ENCODE measurements at places on chromosomes 7 and 10.

DNA sequence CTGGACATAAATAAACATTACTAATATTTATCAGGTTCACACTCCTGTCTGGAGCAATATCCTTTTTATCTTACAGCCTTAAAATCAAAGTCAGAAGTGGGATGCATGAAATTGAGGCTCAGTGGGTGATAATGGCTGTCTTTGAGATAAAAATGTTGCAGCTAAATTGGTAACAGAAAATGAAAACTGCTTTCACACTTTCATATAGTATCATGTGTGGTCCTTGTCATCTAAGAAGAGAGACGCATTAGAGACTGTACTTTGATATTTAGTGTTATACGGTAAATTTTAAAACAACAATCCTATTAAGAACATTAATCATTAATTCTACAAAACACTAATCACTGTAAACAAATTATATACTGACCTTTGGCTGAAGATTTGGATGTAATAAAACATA lies 235.2 kb upstream of the HGF start:
- no peak for DNase-seq

DNA sequence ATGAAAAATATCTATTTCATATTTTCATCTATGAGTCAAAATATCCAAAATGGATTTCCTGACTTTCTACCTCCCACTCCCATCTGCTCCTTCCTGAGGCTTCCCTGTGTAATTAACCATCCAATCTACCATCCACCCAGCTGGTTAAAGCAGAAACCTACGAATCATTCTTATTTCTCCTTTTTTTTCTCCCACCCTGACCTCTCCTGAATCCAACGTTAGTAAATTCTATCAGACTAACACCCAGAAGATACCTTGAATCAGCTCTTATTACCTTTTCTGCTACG lies 3.7 kb upstream of the LIPF start:
- no peak for DNase-seq

GRCh38 chr7:134512271-134512670 lies 15.1 kb upstream of the AKR1B10 start:
- DNase-seq, result no peak

GRCh38 chr7:98191668-98192431 lies 19.4 kb upstream of the BHLHA15 start:
- no peak for DNase-seq

DNA sequence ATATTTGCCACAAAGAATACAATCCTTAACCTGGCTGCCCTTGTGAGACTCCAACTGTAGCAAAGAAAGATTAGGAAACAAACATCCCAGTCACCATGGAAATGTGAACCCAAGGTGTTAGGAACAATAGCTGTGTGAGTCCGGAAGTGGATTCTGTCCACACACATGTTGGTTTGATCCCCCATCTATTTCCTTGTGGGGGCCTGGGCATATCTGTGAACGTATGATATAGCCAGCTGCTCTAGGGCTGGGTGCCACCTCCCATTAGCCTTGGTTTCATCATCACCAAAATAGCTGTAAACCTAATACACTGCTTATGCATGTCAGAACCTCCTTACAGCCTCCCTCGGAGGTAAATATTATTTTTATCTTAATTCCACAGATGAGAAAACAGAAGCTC lies 26.4 kb downstream of the GRK5 start:
- DNase-seq, result no peak

DNA sequence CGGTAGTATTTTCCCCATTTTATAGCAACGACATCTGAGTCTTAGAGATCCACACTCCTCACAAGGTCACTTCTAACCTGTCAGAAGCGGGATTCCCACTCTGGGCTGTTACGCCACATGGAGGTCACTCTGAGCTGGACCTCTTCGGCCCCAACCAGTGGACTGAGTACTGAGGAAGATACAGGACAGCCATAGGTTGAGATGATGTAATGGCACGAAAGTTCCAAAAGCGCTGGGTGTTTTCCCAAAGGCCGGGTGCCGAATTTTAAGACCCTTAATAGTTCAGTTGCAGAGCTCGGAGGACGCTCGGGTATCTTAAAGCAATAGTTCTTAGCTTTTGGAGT lies 699 bp downstream of the GHITM start:
- no peak for DNase-seq

- no peak for DNase-seq
These were observed 247 bp downstream of the PARD3 start for GRCh38 chr10:34814913-34815184.

GRCh38 chr10:5595994-5596471 lies 70.4 kb downstream of the ASB13 start:
- no peak for DNase-seq

DNA sequence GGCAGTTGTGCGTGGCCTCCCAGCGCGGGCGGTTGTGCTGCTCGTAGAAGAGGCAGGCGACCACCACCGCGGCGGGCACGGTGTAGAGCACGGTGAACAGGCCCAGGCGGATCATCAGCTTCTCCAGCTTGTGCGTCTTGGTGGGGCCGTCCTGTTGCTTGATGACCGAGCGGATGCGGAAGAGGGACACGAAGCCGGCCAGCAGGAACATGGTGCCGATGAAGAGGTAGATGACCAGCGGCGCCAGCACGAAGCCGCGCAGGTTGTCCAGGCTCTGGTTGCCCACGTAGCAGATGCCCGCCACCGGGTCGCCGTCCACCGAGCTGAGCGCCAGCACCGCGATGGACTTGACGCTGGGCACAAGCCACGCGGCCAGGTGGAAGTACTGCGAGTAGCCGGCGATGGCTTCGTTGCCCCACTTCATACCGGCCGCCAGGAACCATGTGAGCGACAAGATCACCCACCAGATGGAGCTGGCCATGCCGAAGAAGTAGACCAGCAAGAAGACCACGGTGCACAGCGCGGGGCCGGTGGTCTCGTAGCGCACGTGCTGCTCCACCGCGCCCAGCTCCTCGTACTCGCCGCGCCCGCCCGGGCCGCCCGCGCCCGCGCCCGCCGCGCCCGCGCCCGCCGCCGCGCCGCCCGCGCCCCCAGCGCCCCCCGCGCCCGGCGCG lies 2.2 kb downstream of the FZD8 start:
- DNase-seq, result no peak

GRCh38 chr7:27434756-27435400 lies 192.3 kb downstream of the EVX1 start:
- no peak for DNase-seq

DNA sequence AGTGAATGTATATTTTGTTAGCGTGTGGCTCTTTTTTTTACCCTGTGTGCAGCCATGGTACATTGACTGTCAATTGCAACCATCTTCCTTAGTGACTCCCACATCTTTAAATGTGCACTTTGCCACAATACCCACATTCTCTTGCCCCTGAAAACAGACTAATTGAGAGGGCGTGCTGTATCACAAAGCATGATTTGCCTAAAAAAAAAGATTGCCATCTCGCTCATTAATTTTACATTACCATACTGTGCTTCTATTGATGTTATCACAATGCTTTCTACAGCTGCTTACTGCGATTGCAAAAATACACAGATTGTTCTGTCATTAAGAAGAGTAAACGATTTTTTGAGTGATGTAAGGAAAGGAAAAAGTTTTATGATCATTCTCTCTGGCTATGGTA lies 613.1 kb upstream of the NRP1 start:
- DNase-seq, result no peak

- DNase-seq, result peak; percentile 46
These were observed 558 bp downstream of the VOPP1 start for GRCh38 chr7:55571511-55572377.

GRCh38 chr10:10870523-10871241 lies 147.0 kb upstream of the CELF2 start:
- DNase-seq, result no peak

DNA sequence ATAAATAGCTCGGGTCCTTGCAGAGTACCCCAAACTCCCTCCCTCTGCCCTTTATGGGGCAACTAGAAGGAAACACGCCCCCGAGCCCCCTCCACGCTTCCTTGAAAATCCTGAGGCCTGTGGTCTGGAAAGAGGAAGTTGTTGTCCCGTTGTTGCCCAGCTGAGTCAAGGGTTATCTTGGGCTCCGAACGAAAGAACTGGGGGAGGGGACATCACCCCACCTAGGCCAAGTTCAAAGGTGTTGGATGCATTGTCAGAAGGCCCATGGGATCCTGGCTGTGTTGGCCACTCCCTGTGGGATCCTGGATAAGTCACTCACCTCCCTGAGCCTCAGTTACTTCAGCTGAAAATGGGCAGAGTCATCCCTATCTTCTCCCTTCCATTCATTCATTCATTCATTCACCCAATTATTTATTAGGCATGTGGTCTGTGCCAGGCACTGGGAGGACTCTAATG lies at the start of gene CCL24:
CCL24 (minus strand) TSS at position 26 of the 456 bp plus-strand sequence. CDS start 91 bp downstream, outside the sequence.
- no peak for DNase-seq

Data from stimulated activated CD4-positive, alpha-beta T cell treated with anti-CD3 and anti-CD28 coated beads, Interleukin-15, amount 100 ng/mL, for 1 hour (primary cell).